ENCODE measurements at places on chromosomes 13 and 19.

DNA sequence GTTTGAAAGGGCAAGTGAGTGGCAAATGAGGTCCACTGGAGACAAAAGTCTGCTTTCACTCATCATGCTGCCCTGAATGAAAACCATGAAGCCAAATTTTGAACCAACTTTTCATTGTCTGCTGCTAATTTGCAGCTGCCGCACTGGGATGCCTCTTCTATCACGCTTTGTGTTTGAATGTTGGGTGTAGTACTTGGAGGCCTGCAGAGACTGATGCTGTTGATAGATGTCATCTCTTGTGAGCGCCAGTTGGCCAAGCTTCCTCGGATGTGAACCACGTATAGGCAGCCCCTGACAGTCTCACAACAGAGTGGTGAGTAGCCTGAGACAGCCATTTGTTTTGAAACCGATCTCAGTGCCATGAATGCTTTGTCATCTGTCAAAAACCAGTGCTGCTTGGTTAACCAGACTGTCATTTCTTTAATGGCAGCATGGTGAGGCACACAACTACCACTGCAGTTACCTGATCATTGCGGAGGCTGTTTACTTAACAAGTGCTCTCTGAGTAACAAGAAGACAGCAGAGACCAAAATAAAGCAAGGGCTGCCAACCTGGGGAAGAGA, 31.2 kb upstream of the SLC10A2 start:
- no peak for DNase-seq
- H3K4me1 ChIP-seq = no peaks in the 10 kb centered on the region
- no peaks in the 10 kb centered on the region for H3K27me3 ChIP-seq
- no peaks in the 10 kb centered on the region for H3K36me3 ChIP-seq
- no peak overlapping the region for H3K4me3 ChIP-seq
- no peak overlapping the region for H3K27ac ChIP-seq

GRCh38 chr13:107209824-107210722, 642.1 kb upstream of the ARGLU1 start:
- no peaks in the 10 kb centered on the region for H3K36me3 ChIP-seq
- DNase-seq = no peak
- H3K4me1 ChIP-seq = peaks cover 19% of the 10 kb centered on the region
- H3K27me3 ChIP-seq = peaks cover 12% of the 10 kb centered on the region
- peak overlapping the region; percentile 23 for H3K4me3 ChIP-seq
- no peak overlapping the region for H3K27ac ChIP-seq

- H3K27ac ChIP-seq = no peak overlapping the region
- no peaks in the 10 kb centered on the region for H3K36me3 ChIP-seq
- no peak overlapping the region for H3K4me3 ChIP-seq
- no peaks in the 10 kb centered on the region for H3K27me3 ChIP-seq
- no peaks in the 10 kb centered on the region for H3K4me1 ChIP-seq
Observed at GRCh38 chr19:16477311-16477710, 5.5 kb upstream of the EPS15L1 start.

DNA sequence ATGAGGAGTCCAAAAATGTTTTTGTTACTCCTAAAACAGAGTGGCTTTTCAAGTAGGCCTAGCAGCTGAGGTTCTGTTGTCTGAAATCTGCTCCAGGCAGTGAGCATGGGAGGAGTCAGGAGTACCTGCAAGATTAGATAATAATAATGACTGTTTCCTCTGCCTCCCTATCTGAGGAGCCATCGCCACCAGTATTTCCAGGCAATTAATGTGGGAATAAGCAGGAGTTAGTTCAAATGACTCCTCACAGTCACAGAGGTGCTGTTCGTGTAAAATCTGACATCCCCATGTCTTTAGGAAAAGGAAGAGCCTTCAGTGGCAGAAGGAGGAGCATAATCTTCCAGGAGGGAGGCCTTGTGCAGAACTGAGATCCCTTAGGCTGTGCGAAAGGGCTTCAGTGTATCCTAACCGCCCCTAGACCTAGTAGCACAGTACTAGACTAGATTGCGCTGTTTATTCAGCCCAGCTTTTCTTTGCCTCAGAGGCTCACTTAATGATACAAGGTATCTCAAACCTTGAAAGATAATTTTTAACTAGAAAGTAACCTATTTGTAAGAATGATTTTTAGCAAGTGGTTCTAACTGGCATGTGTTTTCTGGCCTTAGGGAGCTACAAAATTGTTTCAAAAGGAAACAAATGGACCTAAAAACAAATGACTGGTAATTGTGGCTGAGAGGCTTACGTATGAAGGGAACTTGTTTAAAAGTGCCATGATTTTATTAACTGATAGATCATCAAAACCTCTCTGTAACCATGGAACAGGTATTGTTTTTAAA, 49.0 kb downstream of the FREM2 start:
- H3K27ac ChIP-seq = peak overlapping the region; percentile 75
- no peaks in the 10 kb centered on the region for H3K27me3 ChIP-seq
- DNase-seq = no peak
- H3K4me3 ChIP-seq = peak overlapping the region; percentile 11
- H3K36me3 ChIP-seq = peaks cover 8% of the 10 kb centered on the region

DNA sequence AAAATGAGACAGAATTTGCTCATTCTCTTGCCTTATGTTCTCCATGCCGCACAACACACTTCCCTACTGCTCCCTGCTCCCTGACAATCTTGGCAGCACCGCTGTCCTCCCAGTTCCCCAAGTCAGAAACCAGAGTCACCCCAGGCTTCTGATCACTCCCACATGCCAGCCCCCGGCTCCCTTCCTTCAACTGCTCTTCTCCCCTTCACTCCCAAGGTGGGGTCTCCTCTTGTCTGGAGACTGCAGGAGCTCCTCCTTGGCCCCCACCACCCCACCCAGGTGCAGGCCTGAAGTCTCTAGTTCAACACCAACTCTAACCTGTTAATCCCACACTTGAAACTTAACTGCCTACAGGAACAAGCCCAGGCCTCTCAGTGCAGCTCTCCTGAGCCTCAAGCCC, 16.8 kb upstream of the AKAP8 start:
- no peak for DNase-seq
- peak overlapping the region; percentile 34 for H3K27ac ChIP-seq
- H3K4me3 ChIP-seq = no peak overlapping the region
- H3K4me1 ChIP-seq = no peaks in the 10 kb centered on the region
- peaks cover 34% of the 10 kb centered on the region for H3K36me3 ChIP-seq
- H3K27me3 ChIP-seq = no peaks in the 10 kb centered on the region

DNA sequence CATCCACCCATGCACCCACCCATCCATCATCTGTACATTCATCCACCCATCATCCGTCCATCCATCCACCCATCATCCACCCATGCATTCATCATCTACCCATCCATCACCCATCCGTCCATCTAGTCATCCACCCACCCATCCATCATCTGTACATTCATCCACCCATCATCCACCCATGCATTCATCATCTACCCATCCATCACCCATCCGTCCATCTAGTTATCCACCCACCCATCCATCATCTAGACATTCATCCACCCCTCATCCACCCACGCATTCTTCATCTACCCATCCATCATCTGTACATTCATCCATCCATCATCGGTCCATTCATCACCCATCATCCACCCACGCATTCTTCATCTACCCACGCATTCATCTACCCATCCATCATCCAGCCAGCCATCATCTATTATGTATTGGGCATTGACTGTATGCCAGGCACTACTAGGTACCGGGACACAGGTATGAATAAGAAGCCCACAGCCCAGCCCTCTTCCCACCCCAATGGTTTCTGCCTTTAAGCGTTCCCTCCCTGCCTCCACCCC, 16.7 kb upstream of the GALP start:
- DNase-seq = no peak
- H3K27ac ChIP-seq = peak overlapping the region; percentile 73
- no peak overlapping the region for H3K4me3 ChIP-seq
- H3K27me3 ChIP-seq = no peaks in the 10 kb centered on the region
- H3K4me1 ChIP-seq = no peaks in the 10 kb centered on the region
- H3K36me3 ChIP-seq = peaks cover 15% of the 10 kb centered on the region

DNA sequence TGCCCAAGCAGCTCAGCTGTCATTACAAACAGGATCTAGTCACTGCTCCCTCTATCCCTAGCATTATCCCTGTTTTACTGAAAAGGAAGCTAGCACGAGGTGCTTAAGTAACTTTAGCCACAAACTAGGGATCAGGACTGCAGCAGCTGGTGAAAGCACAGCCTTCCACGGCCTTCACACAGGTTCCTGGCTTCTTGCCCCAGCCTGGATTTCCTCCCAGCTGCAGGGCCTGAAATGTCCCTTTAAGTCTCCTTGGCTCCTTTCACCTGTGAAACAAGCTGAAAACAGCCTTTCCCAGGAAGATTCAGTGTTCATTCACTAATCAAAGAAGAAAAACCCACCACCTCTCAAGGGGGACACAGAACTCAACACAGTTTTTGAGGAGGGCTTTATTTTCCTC, 754.5 kb downstream of the DIAPH3 start:
- H3K27ac ChIP-seq = no peak overlapping the region
- H3K27me3 ChIP-seq = no peaks in the 10 kb centered on the region
- H3K4me3 ChIP-seq = no peak overlapping the region
- H3K36me3 ChIP-seq = peaks cover 8% of the 10 kb centered on the region

GRCh38 chr19:3062165-3063105, at the start of gene TLE5:
TLE5 (minus strand) TSS chr19:3062495; CDS start chr19:3062200, 295 bp downstream.
- no peaks in the 10 kb centered on the region for H3K27me3 ChIP-seq
- peak within 1 kb of the TSS; percentile 90 for H3K27ac ChIP-seq
- peak within 1 kb of the TSS; percentile 76 for H3K4me3 ChIP-seq
- H3K4me1 ChIP-seq = peaks cover 31% of the 10 kb centered on the region
- DNase-seq = no peak

DNA sequence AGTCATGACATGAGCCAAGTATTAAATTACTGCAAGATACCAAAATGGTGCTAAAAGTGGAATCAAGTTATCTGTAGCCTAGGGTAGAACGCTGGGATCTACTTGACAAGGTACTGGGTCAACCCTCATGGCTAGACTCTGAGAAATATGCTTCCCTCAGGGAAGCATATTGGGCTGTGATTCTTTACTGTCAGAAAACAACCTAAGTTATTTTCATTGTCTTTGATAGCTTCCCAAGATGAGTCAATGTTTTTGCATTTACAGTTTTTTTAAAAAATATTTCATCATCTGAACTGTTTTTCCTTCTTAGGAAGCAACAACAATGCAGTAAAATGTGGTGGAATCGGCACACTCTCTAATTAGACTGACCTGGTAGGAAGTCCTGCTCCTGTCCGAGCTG, 218.0 kb downstream of the RGCC start:
- no peak overlapping the region for H3K27ac ChIP-seq
- peaks cover 1% of the 10 kb centered on the region for H3K36me3 ChIP-seq
- H3K27me3 ChIP-seq = no peaks in the 10 kb centered on the region
- no peak overlapping the region for H3K4me3 ChIP-seq

- H3K27me3 ChIP-seq = peaks cover 7% of the 10 kb centered on the region
- H3K36me3 ChIP-seq = no peaks in the 10 kb centered on the region
- DNase-seq = no peak
Observed at GRCh38 chr19:35225951-35226350, 2.6 kb downstream of the FAM187B start.

DNA sequence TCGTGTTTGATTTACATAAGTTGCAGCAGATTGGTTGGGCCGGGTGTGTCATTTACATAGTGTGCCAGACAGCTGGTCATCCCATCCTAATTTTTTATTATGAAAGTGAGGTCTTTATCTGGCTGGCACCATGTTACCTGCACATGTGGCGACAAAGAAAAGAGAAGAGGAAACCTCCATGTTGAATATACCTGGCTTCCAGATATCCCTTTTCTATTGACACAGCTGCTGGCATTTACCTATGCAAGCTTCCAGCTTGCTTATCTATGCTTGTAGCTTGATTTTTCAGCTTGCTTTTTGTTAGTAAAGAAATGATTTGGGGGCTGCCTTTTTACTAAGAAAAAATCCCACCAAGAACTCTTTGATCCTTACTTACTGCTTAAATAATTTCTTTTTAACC, 681.3 kb upstream of the SLITRK1 start:
- DNase-seq = no peak
- H3K4me3 ChIP-seq = no peak overlapping the region
- no peak overlapping the region for H3K27ac ChIP-seq
- no peaks in the 10 kb centered on the region for H3K27me3 ChIP-seq
- peaks cover 8% of the 10 kb centered on the region for H3K4me1 ChIP-seq

GRCh38 chr19:49912965-49913685, 15.9 kb upstream of the ATF5 start:
- H3K36me3 ChIP-seq = peaks cover 30% of the 10 kb centered on the region
- peak overlapping the region; percentile 78 for H3K27ac ChIP-seq
- H3K4me1 ChIP-seq = peaks cover 16% of the 10 kb centered on the region
- no peaks in the 10 kb centered on the region for H3K27me3 ChIP-seq

DNA sequence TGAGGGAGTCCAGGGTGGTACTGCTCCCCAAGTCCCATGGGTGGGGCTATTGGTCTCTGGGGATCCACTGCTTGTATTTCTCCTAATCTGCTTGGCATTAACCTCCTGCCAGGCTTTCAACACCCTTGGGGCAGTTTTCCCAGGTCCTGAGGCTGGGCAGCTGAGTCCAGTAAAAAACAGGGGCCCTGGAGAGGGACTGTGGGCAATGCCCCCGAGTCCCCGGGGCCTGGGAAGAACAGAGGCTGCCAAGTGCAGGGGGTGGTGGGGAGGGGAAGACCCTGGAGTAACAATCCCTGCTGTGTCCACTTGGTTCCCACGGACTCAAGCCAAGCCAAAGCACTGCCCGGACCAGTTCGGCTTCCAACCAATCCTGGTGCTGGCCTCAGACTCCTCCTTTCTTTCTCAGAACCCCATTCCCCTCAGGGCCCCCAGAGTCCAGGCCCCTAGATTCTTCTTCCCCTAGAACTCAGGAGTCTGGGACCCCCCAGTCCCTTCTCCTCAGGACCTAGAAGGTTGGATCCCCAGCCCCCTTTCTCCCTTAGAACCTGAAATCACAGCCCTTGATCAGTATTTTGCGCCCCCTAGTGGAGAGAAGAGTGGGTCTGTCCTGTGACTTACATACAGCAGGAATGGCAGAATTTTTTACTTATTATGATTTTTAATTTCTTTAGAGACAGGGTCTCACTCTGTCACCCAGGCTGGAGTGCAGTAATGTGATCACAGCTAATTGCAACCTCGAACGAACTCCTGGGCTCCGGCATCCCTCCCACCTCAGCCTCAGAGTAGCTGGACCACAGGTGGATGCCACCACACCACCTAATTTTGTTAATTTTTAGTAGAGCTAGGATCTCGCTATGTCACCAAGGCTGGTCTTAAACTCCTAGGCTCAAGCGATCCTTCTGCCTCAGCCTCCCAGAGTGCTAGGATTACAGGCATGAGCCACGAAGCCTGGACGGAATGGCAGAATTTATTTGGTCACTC, 3.7 kb upstream of the CLPTM1 start:
- peak; percentile 51 for DNase-seq
- H3K27me3 ChIP-seq = no peaks in the 10 kb centered on the region

- no peak overlapping the region for H3K4me3 ChIP-seq
- DNase-seq = no peak
- H3K36me3 ChIP-seq = no peaks in the 10 kb centered on the region
- peaks cover 7% of the 10 kb centered on the region for H3K4me1 ChIP-seq
- peak overlapping the region; percentile 35 for H3K27ac ChIP-seq
- peaks cover 97% of the 10 kb centered on the region for H3K27me3 ChIP-seq
Observed at GRCh38 chr19:13031917-13032623, 36.8 kb downstream of the NFIX start.

All from progenitor cell of endocrine pancreas (in vitro differentiated cells).